ENCODE measurements at places on chromosomes 6 and 20. TPM values are rescaled to one million over a fixed set of nuclear protein-coding genes. Genes with fewer than 3 reads are reported as not detected.

- no peak for DNase-seq
Observed at GRCh38 chr20:47453167-47453782, 48.4 kb upstream of the NCOA3 start.

DNA sequence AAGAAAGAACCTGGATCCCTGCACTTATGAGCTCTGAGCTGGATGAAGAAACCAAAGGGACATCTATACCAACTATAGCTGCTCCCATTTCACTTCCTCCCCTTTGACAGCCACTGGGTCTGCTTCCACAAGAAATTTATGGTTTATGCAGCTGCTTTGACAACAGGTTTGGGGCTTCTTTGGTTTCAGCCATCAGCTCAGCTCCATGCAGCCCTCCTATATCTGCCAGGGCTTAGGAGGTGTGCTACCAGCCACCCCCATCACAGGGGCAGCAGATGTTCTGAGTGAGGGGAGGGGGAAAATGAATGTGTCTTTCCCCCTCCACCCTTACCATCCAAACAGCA lies 29.2 kb upstream of the PKHD1 start:
- DNase-seq, result no peak

GRCh38 chr6:149273318-149273717 lies 44.2 kb upstream of the TAB2 start:
- peak; percentile 80 for DNase-seq

DNA sequence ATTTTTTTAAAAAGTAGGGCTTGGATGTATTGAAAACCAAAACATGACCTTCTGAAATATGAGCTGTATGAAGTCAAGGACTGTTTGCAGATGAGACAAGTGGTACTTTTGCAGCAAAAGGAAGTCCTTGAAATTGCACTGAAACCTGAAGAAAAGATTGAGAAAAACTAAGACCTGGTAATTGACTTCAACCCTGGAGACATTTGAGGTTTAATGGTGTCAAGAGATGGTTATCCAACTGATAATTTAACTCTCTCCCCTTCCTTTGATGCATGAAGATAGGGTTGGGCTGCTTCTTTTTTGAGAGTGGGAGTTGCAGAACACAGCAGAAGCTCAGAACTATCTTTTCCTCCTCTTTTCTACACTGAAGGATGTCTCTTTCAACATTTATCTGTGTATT lies 180.9 kb upstream of the DTNBP1 start:
- DNase-seq, result no peak

NCOA3 gene
- 18.6 TPM for total RNA-seq

SMIM26 gene
- 84.4 TPM for total RNA-seq

DNA sequence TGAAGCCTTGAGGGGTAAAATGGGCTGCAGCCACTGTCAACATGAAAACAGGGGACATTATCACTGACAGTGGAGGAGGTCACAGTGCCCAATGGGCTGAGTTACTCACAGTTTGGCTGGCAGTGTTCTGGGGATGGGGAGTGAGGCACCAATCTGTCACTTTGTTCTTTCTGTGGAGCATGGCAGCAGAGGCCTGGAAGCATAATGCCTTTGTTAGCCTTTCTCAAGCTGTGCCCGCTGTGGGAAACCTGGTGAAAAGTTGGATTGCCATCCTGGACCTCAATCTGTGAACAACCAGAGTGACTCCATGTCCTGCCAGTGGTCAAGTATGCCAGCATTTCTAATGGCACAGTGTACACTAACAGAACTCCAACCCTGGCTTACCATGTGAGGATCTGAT lies 143.6 kb downstream of the OR2B2 start:
- DNase-seq, result no peak

DNA sequence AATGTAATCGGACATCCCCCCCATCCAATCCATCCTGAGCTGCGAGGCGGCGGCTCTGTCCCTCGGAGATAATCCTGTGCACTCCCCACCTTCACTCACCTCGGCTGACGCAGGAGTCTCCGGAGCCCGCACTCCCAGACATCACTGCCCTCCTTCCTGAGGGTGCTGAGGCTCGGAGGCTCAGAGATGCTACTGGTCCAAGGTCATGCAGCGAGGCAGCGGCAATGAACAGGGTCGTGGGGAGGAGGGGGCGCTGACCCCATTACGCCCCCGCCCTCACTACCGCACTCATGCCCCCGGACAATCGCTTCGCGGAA lies 485 bp downstream of the ADISSP start:
- DNase-seq, result no peak

DNA sequence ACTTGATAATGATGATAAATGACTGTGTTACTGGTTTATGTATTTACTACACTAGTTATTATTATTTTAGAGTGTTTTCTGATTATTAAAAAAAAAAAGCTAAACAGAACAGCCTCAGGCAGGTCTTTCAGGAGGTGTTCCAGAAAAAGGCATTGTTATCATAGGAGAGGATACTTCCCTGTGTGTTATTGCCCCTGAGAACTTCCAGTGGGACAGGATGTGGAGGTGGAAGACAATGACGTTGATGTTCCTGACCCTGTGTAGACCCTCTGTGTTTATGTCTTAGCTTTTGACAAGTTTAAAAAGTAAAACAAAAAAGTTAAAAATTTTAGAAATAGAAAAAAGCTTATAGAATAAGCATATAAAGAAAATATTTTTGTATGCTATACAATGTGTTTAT lies 49.1 kb downstream of the NCOA7 start:
- no peak for DNase-seq

MTFR2 gene
- not detected for total RNA-seq

ERVFRD-1 gene
- not detected for total RNA-seq

CST4 gene
- not detected for total RNA-seq

GRCh38 chr20:54633374-54634355 lies 158.3 kb downstream of the DOK5 start:
- DNase-seq, result no peak

DNA sequence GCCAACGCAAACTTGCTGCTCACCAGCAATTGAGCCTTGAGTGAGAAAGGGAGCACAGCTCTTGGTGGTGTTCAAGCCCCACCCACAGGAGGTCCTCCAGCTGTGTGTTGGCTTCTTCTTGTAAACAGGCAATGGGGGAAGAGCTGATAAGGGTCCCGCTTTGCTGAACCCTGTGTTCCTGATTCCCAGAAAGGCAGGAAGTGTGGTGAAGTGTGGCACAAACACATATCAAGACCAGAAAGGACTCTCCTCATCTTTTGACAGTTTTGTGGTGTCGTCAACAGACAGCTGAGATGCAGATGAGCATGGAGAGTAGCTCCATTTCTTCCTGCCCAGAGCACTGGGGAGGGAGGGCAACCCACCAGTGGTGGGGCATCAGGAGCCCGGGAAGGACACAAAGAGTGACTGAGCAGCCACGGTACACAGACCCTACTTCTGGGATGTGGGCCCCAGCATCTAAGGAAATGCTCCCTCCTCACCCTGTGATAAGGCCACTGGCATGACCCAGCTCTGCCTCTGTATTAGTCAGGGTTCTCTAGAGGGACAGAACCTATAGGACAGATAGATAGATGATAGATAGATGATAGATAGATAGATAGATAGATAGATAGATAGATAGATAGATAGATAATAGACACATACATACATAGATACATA lies 188.9 kb upstream of the TAB2 start:
- DNase-seq, result no peak

DNPH1 gene
- 23.2 TPM for total RNA-seq

DNA sequence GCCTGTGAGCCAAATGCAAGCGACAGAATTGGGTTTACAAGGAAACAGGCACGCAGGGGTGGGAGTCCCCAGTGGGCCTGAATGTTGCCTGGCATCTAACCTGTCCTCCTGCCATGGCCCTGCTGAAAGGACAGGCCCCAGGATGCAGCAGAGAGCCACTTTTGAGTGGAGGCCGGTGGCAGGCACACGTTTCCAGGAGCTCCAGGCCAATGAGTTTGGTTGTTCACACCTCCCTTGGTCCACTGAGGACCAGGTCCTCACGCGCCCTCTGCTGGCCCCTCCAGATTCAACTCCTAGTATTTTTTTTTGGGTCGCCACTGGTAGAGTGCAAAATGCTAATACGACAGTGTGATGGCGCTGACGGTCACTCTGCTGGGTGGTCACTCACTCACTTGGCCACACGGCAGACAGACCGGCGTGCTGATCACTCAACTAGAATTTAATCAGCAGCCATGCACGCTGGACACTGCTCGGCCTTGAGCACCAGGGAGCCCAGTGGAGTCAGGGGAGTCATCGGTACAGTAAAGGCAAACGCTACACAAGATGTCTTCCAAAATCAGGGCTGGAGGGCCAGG lies 81.7 kb upstream of the NFATC2 start:
- DNase-seq, result no peak

RBBP8NL gene
- not detected for total RNA-seq

RSPO4 gene
- not detected for total RNA-seq

CALHM4 gene
- total RNA-seq, result not detected

GRCh38 chr20:32626859-32627636 lies 41.9 kb upstream of the NOL4L start:
- no peak for DNase-seq

DNA sequence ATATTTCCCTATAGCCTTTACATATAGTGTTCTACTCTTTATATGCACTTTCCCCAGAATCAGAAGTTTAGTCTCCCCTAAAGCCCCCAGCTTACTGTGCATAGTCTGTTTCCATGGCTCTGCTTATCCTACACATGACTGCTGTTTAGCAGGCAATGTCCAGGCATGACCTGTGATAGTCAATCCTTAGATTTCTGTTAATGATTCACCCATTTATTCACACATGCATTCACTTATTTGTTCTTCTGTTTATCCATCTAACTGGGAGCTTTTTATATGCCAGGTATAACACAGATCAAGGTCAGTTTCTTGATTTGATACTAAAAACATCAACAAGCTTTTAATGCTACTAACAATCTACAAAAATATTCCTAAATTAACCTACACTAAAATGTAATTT lies 300.8 kb downstream of the PHF3 start:
- DNase-seq, result no peak

ADGB gene
- total RNA-seq, result not detected

- no peak for DNase-seq
Observed at GRCh38 chr20:7657569-7657968, 282.7 kb downstream of the HAO1 start.

AKAP12 gene
- total RNA-seq, result 15.4 TPM

DNA sequence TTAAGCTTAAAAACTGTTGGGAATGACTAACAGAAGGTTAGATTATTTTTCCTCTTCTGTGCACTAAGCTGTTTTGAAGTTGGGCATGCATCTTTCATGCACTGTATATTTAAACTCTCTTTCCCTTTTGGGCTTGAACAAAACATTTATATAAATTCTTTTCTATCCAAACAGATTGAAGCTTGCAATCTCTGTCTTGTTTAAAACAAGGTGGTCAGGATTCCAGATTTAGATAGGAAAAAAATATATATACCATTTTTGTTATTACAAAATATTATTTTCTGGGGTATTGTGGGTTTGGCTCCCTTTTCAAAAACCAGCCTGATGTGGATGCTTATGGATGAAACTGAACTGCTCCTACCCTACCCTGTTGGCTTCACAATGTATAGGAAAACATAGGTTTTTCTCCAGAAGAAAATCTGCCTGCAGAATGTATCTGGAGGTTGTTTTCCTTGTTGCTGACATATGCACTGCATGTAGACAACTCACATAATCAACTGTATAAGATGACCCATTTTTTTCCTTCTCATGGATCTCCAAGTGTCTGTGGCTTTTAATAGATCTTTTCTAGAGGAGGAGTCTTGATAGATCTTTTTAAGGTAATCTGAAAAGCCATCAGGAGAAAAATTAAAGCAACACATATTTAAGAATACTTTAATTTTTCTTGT lies 146.3 kb downstream of the PRL start:
- no peak for DNase-seq

DNA sequence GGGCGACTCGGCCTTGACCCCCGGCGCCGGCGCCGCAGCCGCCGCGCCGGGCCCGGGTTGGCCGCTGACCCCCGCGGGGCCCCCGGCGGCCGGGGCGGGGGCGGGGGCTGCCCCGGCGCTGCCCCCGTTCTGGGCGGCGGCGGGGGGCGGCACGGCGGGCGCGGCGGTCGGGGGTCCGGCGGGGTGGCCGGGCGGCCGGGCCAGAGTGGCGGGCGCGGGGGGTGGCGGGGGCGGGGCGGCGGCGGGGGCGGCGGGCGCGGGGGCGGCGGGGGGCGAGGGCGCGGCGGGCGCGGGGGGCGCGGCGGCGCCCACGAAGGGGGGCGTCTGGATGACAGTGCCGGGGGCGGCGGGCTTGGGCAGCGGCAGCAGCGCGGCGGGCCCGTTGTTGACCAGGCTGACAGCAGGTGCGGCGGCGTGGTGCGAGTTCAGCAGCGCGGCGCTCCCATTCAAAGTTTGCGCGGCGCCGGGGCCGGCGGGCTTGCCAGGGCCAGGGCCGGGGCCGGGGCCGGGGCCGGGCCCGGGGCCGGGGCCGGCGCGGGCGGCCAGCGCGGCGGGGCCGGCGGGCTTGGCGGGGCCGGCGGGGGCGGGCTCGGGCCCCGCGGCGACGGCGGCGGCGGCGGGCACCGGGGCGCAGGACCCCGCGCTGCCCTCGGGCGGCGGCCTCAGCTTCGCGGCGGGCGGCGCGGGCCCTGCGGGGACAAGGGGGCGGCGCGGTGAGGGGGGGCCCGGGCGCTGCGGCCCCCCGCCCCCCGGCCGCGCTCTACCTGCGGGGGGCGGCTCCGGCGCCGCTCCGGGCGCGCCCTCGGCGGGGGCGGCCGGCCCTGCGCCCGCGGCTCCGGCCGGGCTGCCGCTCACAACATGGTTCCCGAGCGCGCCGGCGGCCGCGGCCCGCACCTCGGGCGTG lies 659 bp downstream of the TAF4 start:
- DNase-seq, result no peak

DNA sequence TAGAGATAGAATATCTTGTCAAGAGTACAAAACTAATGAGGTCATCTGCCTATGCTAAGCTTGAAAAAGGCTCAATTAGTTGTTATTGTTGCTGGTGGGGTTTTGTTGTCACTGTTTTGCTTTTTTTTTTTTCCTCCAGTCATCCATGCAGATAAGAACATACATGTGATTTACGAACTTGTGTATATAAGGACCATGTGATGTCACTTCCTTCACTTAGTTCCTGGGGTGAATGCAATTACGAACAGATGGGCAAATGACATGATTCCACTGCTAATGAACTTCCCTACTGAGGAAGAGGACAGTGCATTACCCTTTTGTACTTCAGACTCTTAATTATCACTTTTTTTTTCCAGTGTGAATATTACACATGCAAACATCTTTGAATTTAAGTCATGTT lies 1175.3 kb upstream of the GJE1 start:
- no peak for DNase-seq

GRCh38 chr6:41063884-41064285 lies 8.3 kb downstream of the OARD1 start:
- DNase-seq, result no peak

SMOC2 gene
- total RNA-seq, result 37.2 TPM

RPRD1B gene
- total RNA-seq, result 62.2 TPM

Measured in cardiac septum (tissue), 1 donor.